Stimulated activated CD8-positive, alpha-beta memory T cell treated with anti-CD3 and anti-CD28 coated beads, Interleukin-2, amount 100 ng/mL, for 1 hour (primary cell): ENCODE measurements at places on chromosomes 12 and 14.

GRCh38 chr12:94263905-94264561, 115.7 kb downstream of the PLXNC1 start:
- no peak for DNase-seq

DNA sequence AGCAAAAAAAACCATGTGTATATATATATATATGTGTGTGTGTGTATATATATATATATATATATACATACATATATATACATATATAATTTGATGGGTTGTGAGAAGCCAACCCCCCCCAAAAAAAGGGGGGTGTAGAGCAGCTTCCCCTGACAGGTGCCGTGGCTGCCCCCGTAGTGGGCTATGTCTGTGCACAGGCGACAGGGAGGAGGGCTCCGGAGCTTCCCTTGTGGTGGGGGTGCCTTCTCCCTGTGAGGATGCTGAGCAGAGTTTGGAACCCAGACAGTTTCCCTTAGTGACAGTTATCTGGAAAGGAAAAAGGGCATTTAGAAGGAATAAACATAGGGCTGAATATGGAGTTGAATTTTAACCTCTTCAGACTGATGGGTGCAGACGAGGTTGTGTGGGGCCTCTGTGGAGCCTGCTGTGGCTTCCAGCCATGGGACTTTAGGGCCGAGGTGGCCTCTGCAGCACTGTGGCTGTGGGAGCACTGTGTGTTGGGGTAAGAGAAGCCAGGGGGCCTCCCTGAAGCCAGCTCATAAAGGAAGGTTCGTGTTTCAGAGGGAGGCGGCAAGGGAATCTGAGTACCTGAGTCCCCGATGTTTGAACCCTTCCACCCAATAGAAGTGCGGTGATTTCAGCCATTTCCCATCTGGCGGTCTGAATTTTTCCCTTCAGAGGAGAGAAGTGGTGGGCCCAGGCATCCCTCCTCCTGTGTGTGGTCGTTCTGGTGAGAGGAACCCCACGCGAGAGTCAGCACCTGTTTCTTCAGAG, 19.8 kb downstream of the XRCC3 start:
- no peak for DNase-seq

DNA sequence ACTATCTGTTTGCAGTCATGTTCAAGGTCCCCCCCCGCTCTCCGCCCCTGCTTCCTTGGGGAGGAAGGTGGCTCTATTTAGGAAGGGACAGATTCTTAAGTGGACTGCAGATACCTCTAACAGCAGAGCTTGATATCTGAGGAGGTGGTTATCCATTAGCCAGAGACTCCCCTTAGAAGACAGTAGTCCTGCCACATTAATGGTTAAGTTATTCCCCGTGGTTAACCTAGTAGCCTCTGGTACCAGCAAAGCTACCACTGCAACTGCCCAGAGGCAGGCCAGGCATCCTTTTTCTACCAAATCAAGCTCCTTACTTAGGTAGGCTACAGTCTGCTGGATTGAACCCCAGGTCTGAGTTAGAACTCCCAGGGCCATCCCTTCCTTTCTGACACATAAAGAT, 162.1 kb upstream of the AVPR1A start:
- DNase-seq: no peak

GRCh38 chr12:8946733-8947132, 2.7 kb downstream of the M6PR start:
- no peak for DNase-seq

DNA sequence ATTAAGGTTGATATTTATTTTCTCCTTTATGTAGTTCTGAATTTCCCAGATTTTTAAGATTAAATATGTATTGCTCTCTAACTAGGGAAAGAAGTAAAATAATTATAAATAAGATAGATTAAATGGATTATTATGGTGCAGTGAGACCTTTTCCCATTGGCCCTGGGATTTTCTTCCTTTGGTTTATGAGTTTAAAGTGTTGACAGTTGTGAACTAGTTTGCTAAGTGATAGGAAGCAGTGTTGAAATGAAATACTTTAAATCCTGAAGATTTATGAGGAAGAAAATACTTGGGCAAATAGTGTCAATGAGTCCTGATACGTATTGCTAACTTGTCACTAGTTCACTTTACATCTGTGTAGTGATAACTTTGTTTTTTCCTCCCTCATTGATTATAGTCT, 188.9 kb downstream of the RAD51B start:
- no peak for DNase-seq

DNA sequence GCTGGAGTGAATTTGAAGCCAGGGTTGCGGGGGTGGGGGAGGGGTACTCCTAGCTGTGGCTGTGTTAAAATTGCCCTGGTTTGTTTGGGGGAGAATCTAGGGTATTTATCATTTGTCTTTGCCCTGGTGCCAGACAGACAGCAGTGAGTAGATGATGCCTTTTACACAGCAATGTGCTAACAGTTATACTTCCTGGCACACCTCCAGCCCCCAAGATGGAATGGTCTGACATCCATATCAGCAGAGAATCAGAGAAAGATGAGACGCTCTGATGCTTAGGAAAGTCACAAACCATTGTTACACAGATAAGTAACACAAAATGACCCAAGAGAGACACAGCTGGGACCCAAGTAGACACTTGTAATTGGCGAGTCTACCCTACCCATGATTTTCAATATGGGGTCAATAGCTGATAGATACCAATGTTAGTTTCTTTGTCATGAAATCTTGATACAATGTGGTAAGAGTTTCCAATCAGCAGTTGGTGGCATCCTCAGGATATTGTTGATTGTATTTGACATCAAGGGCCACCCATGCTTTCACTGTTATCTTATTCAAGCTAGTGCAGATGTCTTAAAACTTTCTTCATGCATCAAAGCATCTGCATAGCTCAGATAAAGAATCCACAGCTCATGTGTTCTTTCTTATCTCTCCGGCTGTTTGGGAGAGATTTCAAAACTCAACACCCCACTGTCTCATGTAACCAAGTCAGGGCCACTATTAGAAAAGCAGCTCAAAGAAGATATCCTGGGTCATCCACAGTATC, 2.6 kb upstream of the PRKAB1 start:
- DNase-seq: no peak

DNA sequence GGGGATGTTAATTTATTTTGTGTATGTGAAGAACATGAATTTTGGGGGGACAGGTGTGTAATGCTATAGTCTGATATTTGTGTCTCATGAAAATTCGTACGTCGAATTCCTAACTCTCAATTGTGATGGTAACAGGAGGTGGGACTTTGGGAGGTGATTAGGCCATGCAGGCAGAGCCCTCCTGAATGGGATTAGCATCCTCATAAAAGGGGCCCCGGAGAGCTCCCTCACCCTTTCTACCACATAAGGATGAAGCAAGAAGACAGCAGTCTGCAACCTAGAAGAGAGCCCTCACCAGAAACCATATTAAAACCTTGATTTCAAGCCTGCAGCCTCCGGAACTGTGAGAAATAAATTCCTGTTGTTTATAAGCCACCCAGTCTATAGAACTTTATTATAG, 165.4 kb downstream of the MDGA2 start:
- DNase-seq: no peak

- DNase-seq: no peak
These were observed 179.9 kb downstream of the BTG1 start for GRCh38 chr12:91965781-91966180.

- no peak for DNase-seq
These were observed 666 bp upstream of the DERA start for GRCh38 chr12:15910468-15910863.

GRCh38 chr12:65384240-65384639, 105.8 kb downstream of the MSRB3 start:
- no peak for DNase-seq

DNA sequence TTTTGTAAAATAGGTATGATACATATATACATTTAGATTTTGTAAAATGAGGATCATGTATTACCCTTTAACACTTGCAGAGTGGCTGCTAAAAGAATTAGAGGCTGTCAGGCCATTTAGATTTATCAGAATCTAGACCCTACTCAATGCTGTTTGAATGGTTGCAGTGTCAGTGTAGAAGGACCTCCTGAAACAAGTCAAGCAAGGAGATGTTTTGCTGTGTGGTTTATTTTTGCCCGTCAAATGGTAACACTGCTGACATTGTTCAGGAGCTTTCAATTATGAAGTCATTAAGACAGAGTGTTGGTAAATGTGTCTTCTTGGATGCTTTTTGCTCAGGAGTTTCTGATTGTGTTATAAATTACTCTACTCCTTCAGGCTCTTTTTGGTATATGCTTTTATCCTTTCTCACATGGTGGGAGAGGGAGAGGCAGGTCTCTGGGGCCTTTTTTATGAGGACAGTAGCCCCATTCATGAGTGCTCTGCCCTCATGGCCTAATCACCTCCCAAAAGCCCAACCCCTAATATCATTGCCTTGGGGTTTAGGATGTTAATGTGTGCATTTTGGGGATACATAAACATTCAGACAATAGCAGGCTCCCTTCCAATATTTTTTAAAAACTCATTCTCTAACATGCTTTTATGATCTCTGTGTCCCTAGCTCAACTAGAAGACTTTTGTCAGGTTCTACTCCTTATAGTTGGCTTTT, 16.5 kb downstream of the EID3 start:
- no peak for DNase-seq

- DNase-seq: peak; percentile 53
These were observed 11.8 kb upstream of the SYNE2 start for GRCh38 chr14:63840981-63841380.

GRCh38 chr12:10272467-10272866, 35.2 kb upstream of the KLRD1 start:
- DNase-seq: no peak

- DNase-seq: no peak
These were observed 10.7 kb upstream of the MCRS1 start for GRCh38 chr12:49578471-49579112.

- peak; percentile 20 for DNase-seq
These were observed 767 bp upstream of the TCP11L2 start for GRCh38 chr12:106301611-106302321.

DNA sequence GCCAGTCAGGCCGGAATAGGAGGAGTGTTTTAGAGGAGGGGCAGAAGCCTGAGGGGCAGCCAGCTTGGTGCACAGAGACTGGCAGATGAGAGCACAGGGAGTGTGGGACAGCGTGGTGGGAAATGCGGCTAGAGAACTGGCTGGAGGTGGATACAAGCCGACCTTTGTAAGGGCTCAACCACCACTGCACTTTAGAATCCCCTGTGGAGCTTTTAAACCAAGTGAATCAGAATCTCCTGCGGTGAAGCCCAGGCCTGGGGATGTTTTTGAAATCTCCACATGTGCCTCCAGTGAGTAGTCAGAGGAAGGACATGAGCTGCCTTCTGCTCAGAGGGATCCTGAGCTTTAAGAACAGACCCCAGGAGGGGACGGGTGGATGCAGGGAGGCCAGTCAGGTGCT, 10.9 kb upstream of the PCED1B start:
- DNase-seq: no peak

DNA sequence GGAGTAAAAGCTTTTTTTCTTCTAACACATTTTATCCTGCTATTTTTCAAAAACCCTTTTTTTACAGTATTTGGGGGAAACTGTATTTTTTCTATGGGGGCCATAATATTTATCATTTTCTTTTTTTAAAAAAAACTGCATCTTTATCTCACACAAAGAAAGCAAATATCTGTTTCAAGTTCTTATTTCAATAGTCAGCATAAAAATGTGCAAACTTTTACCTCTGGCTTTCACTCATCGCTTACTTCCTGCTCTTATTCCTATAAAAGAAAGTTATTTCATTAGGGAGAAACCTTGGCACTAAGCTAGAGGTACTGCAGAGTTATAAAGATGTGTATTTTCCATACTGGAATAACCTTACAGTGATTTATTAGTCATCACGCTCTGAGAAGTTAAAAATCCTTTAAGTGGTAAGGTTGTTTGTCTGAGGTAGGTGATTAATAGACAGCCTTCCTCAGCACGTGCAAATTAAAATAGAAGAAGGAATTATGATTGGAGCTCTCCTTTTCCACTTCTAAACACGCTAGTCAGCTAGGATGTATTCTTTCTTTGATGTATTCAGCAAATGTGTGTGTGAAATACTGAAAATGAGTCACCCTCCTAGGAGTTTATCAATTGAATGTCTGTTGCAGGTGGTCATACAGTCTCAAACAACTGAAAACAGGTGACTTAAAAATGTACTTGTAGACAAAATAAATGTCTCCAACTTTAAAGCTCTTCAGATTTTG, 461.0 kb downstream of the GXYLT1 start:
- no peak for DNase-seq

DNA sequence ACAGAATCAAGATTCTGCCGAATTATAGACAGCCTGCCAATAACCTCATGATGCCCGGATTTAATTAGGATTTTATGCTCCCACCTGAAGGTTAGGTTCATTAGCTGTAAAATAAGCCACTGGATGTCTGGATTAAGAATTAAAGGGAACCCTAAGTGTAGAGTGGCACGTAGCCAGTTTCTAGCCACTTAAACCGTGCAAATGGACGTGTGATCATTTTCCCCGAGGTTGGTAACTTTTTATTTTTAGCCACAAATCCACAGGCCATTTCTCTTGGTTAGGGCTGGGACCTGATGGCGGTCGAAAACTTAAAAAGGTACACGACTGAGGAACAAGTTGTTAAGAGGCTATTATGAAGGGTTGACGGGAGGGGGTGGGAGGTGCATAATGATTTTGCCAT, 127.3 kb upstream of the TMPO start:
- no peak for DNase-seq

DNA sequence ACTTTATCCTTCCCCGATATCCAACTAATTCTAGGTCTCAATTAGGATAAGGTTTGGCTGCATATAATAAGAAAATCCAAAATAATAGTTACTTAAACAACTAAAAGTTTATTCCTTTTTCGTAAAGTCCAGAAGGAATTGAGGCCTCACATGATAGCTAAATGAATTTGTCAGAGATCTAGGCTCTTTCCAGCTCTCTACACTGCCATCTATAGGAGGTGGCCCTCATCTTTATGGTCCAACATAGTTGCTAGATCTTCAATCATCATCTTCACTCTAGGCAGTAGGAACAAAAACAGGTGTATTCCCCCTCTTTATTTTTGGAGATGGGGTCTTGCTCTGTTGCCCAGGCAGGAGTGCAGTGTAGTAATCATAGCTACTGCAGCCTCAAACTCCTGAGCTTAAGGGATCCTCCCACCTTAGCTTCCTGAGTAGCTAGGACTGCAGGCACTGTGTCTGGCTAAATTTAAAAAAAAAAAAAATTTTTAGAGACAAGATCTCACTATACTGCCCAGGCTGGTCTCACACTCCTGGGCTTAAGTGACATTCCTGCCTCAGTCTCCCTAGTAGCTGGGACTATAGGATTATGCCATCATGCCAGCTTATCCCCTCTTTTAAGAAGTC, 46.5 kb upstream of the SAV1 start:
- DNase-seq: no peak

GRCh38 chr14:76104802-76105355, 46.8 kb upstream of the GPATCH2L start:
- no peak for DNase-seq

DNA sequence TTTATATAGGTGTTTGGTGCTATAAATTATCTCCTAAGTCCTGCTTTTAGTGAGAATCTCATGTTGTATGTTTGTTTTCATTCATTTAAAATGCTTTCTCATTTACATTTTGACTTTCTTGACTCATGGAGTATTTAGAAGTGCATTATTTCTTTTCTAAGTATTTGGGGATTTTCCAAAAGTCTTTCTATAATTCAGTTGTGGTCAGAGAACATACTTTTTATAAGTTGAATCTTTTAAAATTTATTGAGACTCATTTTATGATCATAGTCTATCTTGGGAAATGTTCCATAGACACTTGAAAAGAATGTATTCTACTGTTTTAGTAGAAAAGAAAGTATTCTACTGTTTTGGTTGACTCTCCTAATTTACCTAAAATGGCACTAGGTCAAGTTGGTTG, 168.2 kb downstream of the AKAP6 start:
- no peak for DNase-seq
